ENCODE measurements at places on chromosomes 2 and 18. TPM values are rescaled to one million over a fixed set of nuclear protein-coding genes. Genes with fewer than 3 reads are reported as not detected.

DNA sequence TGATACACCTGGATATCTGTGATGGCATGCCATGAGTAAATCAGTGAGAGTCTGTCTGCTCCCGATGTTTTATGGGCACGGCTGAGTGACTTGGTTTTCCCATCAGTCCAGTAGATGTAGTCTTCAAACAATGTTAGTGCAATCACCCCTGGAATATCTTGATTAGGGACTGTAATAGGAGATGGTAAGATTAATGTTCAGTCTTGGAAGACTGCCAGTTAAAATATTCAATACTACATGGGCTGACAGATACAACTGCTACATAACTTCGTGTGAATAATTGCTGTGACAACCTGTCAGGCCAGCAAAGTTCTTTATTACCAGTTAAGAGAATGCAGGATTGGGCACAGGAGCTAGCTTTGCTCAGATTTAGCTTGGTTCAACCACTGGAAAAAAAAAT lies 1673.3 kb downstream of the LRP1B start:
- no peak for DNase-seq

DNA sequence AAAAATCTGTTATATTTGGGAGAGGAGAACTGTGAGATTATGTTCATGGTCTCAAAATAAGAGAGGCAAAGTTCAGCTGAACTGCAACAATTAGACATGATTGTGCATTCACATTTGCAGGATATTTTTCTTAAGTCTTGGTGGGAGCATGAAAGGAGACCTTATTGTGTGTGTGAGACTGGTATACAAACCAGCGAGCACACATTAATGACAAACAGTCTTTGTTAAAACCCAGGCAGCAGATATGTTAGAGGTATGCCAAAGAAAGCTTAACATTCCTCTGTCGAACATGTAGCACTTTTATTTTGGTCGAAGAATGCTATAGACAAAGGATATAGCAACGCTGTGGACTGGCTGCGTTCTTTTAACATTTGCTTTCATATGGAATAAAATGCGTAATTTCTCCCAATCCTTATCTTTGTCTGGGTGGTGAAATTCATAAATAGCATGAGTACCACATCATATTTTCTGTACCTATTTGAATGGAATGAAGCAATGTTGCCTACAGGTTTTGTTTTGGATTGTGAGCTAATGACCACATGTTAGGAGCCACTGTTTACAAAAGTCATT lies 88.4 kb downstream of the ICOS start:
- DNase-seq = no peak

DNA sequence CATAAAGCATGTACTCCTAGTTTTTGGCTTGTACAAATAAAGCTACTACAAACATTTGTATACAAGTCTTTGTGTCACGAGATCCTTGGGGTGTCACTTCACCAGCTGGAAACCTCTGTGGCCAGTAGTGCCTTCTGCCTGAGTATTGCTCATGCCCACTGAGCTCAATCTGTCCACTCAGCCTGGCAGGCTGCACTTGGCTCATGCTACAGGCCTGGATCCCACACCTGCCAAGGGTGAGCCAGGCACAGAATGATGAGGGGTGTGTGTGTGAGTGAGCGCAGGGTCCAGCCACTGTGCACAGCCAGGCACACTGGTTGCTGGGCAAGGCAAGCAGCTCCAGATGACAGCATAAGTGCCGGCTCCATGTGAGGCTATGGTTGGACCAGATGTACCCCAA lies 13.1 kb downstream of the SRD5A2 start:
- no peak for DNase-seq

DNA sequence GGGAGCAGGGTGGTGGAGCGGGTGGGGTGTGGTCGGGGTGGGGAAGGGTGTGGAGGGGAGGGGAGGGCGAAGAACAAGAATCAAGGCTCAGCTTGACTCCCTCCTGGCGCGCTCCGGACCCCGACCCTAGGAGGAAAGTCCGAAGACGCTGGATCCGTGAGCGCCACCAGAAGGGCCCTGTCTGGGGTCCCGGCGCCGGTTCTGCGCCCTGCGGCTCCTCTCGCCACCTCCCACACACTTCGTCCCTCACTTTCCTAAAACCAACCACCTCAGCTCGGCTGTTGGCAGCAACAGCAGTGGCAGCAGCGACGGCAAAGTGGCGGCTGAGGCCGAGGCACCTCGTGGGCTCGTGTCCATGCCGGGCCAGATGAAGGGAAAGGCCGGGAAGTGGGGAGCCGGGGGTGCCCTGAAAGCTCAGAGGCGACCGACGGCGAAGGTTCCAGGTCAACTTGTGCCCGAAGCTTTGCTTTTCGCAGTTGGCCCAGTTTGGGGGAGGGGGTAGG lies 2.1 kb downstream of the KLHL14 start:
- DNase-seq = peak; percentile 61

DNA sequence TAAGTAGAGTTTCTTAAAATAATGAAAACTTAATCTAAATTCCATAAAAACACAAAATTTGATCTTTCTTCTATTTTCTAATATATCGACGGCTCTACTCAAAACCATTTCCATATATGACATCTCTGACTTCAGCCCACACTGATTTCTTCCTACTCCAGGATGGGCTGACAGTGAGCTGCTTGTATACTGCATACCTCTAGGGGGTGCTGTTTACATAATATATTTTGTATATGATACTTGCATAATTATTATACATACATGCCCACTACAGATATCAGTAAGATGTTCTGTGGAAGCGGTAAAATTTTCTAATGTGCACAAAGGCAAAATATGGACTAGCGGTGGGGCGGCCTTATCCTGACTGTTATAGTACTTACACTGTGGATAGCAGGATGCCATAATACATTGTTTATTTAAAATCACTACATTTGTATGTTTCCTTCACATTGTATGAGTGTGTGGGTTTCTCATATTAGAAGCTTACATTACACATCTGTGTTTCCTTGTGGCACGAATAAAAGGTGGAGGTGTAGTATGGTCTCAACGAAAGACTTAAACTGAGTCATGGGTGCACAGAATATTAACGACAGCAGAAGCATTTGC lies 66.1 kb upstream of the NXPH2 start:
- peak; percentile 8 for DNase-seq

- DNase-seq = no peak
Observed at GRCh38 chr2:241203218-241204009, 14.9 kb downstream of the ANO7 start.

DNA sequence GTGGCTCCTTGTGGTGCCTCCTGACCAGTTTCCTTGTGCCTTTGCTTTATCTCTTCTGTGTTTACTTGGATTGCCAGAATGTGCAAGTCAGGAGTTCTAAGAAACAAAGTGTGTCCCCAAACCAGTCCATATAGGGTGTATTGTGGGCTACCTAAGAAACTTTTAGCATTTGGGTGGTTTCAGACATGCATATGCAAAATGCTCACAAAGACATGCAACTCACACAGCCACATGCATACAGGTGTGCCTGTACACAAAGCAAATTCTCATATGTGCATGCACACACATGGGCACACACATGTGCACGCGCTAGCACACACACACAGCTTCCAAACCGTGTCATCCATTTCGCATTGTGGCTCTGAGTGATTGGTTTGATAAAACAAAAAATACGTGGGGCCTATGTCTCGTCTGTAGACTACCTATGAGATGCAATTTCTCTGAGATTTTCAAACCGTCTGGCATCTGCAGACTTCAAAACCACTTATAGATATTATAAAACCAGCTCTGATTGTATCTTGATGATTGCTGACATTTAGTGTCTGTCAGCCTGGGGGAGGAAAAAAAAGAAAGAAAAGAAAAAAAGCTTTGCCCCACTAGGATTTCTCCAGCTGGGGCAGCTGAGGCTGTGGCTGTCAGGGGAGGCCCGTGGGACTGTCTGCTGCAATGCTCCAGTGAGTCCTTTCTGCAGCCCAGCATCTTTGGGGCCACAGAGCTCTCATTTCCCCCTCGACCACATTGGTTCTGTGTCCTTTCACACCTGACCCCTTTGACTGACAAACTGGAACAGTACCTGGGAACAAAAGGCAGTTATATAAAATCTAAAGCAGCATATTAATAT lies 556.1 kb downstream of the CMPK2 start:
- peak; percentile 30 for DNase-seq

- DNase-seq = no peak
Observed at GRCh38 chr2:138239902-138240491, 261.6 kb upstream of the SPOPL start.

- no peak for DNase-seq
Observed at GRCh38 chr2:123688231-123688940, 336.7 kb upstream of the CNTNAP5 start.

- peak; percentile 66 for DNase-seq
Observed at GRCh38 chr2:241218131-241219029, 29.9 kb downstream of the ANO7 start.

DNA sequence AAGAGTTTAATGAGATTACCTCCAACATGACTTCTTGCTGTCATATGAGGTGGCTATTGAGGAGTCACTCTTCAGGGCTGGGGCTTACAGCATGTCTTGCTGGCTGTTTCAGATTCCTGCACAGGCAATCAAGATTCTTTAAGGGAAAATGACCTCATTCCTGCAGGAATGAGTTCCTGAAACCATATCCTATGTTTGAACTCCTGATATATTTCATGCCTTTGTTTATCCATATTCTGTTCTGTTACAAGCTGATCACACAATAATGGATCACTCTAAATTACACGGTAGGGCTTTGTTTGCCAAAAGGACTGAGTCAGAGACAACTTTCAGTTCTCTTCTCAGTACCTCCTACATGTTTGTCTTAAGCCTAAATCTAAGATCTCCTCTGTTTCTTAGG lies 879.8 kb upstream of the PIK3C3 start:
- no peak for DNase-seq

DNA sequence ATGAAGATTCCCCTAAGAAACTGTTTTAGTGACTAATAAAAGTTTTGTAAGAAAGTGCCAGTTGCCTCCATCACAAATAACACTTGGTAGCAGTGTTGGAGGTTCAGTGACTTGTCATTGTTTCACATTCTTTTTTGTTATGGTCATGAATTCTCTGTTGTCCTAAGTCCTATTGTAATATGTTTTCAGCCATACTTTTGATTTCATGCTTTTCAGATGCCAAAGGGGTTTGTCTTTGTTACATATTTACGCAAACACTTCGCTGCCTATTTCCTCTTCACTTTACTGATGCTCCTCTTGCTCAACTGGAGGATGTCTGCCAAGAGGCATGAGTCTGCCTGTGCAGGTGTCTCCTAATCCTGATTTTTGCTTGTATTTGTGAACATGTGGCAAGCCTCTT lies 66.6 kb downstream of the PHLPP1 start:
- no peak for DNase-seq

GRCh38 chr2:127128445-127128904 lies 21.5 kb upstream of the BIN1 start:
- DNase-seq = peak; percentile 58

- DNase-seq = no peak
Observed at GRCh38 chr2:191618046-191618780, 59.7 kb upstream of the NABP1 start.

- no peak for DNase-seq
Observed at GRCh38 chr2:152459091-152459490, 124.1 kb downstream of the FMNL2 start.

DNA sequence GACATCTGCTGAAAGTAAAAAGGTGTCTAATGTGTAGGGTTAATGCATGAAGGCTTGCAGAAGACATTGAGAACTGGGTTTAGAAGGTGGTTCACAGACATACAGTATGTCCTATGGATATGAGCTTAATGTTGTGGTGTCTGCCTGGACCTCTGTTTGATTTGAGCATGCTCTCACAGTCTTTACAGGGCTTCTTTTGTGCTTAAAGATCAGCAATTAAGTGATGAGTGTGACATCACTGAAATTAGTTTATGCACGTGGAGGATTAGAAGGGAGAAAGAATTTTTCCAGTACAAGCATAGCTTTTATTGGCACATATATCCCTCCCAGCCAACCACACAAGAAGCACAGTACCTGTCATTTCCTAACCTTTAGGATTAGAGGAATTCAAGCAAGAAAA lies 367.5 kb upstream of the RAB12 start:
- DNase-seq = no peak

DNA sequence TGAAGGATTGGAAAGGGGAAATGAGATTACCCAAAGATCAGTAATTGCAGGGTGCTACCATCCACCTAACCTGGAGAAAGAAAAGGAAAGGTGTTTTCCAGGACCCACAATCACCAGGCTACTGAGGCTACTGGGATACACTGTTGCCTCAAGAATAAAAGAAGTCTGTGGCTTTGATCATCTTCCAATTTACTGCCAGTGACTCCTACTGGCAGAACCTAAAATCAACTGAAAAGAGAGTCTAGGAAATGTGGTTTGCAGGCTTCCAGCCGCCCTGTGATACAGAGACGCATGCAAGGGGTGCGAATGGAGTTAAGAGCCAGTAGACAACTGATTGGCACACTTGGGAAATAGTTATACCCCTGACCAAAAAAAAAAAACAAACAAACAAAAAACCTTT lies 16.6 kb upstream of the TTL start:
- no peak for DNase-seq

DNA sequence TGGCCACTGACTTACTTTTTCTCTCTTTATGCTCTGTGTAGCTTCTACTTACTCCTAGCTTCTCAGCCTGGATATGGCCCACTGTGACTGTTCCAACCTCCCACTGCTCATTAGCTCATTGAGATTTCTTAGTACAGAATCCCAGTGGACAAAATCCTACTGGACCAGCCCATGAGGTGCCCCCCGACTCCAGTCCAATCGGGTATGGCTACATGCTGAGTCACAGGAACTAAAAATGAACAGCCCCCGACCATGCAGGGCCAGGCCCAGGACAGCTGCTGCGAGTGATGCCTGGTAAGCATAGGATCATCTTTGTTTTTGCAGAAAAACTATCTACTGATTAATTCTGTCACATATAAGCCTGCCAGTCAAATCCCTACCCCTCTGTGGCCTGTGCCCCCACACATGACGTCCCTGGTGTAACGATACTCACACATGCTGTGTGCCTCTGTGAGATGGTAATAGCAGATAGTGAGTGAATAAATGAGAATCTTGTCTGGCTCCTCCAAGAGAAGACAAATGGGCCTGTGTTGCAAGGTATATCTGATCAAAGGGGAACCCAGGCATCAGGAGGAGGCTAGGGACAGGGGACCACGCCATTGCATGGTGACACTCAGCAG lies 85.9 kb upstream of the KLF7 start:
- no peak for DNase-seq

DNA sequence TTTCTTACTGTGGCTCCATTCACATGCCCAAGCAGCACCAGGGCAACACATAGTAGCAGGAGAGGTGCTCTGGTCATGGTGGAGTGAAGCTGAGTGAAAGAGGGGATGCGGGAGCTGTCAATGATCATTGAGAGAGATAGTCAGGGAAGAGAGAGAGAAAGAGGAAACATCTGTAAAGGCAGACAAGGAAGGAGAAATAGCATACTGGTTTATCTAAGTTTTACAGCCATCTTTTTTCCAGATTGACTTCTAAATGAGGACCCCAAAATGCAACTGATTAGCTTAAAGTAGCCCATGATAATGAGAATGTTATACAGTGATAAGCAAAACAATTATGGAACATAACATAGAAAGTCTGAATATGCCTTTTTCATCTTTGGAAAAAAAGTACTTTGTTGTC lies at the start of gene C2orf66:
Gene C2orf66 (minus strand): TSS at position 96 of the 400 bp plus-strand sequence. CDS start 19 bp downstream, at position 77.
- no peak for DNase-seq

- DNase-seq = no peak
Observed at GRCh38 chr18:12742453-12742852, 39.6 kb downstream of the PSMG2 start.

- no peak for DNase-seq
Observed at GRCh38 chr2:190640117-190640516, 8.8 kb upstream of the NAB1 start.

UGT1A10 gene
- not detected for polyA plus RNA-seq

BARD1 gene
- polyA plus RNA-seq = 4.3 TPM

CYP26B1 gene
- not detected for polyA plus RNA-seq

LRRC30 gene
- not detected for polyA plus RNA-seq

GRHL1 gene
- polyA plus RNA-seq = 0.25 TPM

PID1 gene
- polyA plus RNA-seq = 0.10 TPM

COL6A3 gene
- polyA plus RNA-seq = 0.03 TPM

C2orf92 gene
- polyA plus RNA-seq = 15.3 TPM

TEX44 gene
- polyA plus RNA-seq = not detected

IGFBP5 gene
- polyA plus RNA-seq = not detected

TUBA4B gene
- not detected for polyA plus RNA-seq

Measured in B cell (primary cell).